ENCODE measurements at places on chromosomes 11 and 22. TPM values are rescaled to one million over a fixed set of nuclear protein-coding genes. Genes with fewer than 3 reads are reported as not detected.

CNGA4 gene
- total RNA-seq, result 0.43 TPM

DNA sequence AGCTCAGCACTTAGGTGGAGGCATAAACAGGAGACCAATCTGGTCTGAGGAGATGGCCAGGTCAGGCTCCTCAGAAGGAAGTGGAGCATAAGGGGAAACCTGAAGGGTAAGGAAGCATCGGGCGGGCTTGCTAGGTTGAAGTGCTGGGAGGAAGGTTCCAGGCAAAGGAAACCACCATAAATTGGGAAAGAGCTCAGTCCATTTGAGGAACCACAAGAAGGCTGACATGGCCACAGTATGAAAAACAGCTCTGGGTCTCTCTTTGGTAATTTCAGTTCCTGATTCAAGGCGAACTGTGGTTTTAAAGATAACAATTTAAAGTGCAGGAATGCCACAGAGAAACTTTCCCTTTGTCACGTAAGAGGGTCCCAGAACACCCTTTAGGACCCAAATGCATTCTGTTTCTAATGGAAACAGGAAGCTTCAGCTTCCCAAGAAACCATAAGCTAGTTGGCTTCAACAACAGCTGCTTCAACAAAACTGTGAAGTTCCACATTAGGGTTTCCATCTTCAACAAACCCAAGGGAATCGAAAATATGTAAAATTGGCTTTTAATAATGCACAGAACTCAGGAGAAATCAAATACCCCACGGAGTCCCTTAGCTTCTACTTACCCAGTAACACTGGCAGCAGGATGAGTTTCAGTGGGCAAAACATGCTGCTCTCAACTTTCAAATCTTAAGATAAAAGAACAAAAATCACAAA is 10.4 kb downstream of the JAML start:
- DNase-seq, result no peak

DNA sequence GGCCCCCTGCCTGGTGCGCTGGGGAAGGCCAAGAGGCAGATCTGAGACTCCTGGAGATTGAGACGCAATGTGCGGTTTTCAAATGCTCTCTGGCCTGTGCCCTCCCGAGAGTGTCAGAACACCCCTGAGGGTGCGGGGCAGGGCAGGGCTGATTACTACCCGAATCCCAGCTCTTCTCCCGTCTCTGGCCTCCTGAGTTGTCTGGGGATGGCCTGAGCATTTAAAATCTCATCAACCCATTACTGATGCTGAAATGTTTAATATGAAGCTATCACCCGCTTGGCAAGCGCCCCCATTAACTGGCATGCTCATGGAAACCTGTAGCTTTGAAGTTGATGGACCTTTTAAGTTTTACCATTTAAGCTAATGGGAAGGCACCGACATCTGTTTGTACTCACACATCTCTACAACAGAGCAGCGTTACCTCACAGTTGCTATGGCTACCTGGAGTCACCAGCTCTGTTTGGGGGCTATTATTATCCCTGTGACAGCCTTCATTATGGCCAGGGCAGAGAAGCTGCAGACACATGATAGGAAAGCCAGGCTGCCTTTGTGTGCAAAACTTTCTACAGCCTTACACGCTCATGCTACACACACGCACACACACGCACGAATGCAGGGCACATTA is 3.6 kb upstream of the MB start:
- no peak for DNase-seq

GRCh38 chr22:46241396-46242007 is 8.6 kb downstream of the CDPF1 start:
- DNase-seq, result no peak

Measured in fibroblast of villous mesenchyme (primary cell).